ENCODE measurements at places on chromosomes 7 and 10.
A peak's percentile ranks its signal among the peaks of the same experiment; 100 is the strongest.

DNA sequence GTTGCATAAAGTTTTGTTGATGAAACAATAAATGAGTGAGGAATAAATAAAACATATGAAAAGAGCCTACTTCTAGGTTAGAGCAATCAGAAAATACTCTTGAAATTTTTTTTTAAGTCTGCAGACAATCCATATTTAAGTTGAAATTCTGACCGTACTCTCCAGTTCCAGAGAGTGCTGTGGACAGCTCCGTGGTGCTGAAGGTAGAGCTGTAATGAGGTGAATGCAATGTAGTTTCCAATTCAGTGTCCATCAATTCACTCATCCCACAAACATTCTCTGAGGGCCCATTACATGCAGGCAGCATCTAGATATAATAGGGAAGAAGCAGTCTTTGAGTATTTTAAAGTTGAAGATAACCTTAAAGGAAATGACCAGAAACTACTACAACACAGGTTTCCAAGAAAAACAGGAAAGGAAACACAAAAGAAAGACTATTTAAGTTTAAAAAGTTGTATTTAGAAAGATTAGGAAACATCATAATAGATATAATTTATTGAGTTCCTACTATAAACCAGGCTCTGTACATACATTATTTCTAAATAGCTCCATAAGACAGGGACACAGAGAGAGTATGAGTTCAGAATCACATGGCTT lies 44.0 kb upstream of the CRTAC1 start:
- no peak for DNase-seq

- DNase-seq, result no peak
Observed at GRCh38 chr7:77912293-77912692, 113.7 kb downstream of the PHTF2 start.

DNA sequence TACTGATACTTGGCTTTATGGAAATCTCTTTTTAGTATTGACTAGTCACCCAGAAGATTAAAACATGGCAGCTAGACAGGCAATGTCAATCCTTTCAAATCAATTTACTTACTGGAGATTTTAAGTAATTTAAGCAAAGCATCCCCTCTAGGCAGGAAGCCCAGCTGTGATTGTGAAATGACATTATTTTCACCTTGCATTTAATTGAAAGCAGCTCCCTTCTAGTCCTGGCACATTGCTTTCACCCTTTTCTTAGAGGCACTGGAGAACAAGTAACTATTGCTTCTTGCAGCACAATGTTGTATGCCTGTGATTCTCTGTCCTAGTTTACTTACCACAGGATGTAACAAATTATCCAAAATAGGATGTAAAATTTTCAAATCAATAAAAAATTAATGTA lies 13.3 kb downstream of the ST7 start:
- DNase-seq, result no peak

DNA sequence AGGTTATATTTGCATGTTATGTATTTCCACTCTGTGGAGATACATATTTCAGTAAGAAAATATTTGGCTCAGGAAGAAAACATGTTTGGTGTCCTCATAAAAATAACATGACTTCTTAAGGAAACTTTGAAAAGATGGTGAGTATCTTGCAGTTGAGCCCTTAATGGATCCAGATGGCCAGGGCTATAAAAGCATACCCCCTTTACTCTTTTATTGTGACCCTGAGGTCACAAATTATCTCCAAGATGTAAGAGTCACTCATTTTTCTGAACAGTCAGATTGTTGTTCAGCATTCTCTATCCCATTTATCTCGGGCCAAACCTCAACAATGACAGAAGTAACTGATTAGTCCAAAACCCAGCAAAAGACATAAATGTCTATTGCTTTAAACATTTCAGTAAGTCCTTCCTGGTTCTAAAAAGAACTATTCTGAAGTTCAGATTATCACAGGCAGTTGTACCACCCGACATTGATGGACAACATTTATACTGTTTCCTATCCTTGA lies 539.4 kb downstream of the PARD3 start:
- no peak for DNase-seq

DNA sequence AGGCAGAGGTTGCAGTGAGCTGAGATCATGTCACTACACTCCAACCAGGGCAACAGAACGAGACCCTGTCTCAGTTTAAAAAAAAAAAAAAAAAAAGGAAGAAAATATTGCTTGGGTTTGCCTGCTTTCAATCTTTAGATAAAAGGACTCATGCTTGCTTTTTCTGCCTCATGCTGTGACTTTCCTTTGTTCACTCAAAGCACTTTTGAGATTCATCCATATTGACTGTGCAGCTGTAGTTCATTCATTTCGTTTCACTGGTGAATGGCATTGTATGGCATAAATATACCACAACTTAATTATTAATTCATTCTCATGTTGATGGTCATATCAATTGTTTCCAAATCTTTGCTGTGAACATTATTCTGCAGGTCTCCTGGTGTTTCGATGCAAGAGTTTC lies 97.6 kb upstream of the NFE2L3 start:
- no peak for DNase-seq

DNA sequence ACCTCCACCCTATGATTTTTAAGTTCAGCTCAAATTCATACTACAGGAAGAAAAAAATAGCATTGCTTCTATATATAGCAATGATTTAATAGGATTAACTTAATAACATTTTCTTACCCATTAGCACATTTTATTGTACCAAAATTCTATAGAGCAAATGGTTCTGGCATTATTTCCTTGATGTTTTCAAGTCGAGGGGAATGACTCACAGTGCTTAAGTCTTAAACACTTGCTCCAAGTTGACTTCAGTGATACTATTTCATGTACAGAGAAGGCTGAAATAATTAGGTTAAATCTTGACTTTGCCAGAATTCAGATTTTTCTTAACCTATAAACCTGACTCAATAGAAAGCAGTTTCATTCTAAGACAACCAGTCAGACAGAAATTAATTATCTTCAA lies 1133.8 kb downstream of the SORCS3 start:
- no peak for DNase-seq

DNA sequence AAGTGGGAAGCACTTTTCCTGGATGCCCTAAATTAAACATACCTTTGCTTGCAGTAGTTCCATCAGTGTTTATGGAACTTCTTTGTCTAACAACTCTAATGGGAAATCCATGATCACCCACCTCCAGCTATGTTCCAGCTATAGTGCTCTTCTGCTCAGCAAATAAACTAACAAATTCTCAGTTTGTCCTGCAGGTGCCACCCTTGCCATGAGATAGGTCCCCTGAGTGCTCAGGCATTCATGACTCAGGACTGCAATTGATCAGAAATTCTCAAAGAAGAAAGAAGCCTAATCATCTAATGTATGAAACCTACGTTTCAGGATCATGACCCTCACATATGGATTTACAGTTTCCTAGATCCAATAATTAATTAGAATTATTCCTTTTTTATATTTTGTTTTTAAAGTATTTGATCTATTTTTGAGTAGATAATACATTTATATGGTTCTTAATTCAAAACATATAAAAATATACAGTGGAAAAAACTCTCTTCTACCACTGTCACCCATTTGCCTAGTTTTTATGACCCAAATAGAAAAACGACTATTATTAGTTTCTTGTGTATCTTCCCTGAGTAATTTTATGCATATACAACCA lies 48.7 kb upstream of the DYNC1I1 start:
- DNase-seq, result peak; percentile 30

- no peak for DNase-seq
Observed at GRCh38 chr7:117051808-117052207, 98.5 kb downstream of the ST7 start.

- no peak for DNase-seq
Observed at GRCh38 chr10:93899109-93899508, 5.3 kb downstream of the SLC35G1 start.

DNA sequence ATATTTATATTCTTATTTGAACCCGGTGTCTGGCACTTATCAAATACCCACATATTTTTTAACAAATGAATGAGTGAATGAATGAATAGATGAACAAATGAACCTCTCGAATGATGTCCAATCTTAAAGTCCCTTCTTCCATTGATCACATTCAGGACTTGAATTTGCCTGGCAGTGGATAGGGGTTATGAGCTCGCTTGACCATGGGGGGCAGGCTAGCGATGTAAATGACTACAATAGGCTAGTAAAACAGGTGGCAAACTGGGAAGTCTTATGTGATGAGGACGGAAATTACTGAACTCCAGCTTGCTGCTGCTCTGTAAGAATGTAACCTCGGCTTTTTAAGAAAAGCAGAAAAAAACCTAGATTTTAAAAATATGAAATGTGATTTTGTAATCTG lies 247.7 kb upstream of the DKK1 start:
- no peak for DNase-seq

DNA sequence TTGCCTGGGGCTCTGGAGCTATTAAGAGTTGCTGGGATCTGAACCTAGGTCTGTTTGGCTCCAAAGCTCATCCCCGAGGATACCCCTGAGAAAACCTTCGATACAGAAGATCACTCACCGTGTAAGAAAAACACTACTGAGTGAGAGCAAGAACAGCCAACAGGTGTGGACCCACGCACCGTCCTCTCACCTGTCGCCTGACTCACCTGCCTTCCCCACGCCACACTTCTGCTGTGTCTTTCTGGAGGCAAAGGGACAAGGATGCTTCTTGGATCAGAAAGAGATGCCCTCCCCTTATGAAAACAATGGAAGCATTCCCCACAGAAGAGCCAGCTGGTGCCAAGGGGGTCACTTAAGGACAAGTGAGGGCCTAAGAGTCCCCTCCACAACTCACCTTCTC lies 46.7 kb downstream of the COL13A1 start:
- no peak for DNase-seq

GRCh38 chr7:30877015-30877769 lies 34.5 kb upstream of the AQP1 start:
- no peak for DNase-seq

DNA sequence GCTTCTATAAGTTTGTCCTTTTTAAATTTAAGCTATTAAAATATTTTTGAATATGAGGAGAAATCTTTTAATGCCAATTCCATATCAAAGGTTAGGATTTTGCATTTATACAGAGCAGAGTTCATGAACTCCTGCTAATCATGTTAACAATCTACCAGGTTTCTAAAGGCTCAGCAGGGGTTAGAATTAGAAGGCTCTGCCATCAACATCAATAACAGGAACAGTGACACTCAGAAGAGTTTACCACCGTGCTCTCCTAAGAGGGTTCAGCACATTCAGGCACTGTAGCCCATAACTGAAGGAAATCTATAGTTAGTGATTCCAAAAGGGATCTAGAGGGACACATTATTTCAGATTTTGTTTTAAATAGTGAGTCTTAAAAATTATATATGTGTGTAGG lies 100.1 kb downstream of the HOXA1 start:
- no peak for DNase-seq

- no peak for DNase-seq
Observed at GRCh38 chr10:104117839-104118323, 4.1 kb upstream of the SFR1 start.

- DNase-seq, result no peak
Observed at GRCh38 chr10:89330537-89331212, 2.9 kb downstream of the IFIT3 start.

GRCh38 chr7:50142425-50143017 lies 49.5 kb upstream of the ZPBP start:
- peak; percentile 10 for DNase-seq

GRCh38 chr10:114970515-114970914 lies 32.5 kb downstream of the TRUB1 start:
- no peak for DNase-seq
